CMK (cell line): ENCODE measurements at places on chromosomes 7 and 10.

DNA sequence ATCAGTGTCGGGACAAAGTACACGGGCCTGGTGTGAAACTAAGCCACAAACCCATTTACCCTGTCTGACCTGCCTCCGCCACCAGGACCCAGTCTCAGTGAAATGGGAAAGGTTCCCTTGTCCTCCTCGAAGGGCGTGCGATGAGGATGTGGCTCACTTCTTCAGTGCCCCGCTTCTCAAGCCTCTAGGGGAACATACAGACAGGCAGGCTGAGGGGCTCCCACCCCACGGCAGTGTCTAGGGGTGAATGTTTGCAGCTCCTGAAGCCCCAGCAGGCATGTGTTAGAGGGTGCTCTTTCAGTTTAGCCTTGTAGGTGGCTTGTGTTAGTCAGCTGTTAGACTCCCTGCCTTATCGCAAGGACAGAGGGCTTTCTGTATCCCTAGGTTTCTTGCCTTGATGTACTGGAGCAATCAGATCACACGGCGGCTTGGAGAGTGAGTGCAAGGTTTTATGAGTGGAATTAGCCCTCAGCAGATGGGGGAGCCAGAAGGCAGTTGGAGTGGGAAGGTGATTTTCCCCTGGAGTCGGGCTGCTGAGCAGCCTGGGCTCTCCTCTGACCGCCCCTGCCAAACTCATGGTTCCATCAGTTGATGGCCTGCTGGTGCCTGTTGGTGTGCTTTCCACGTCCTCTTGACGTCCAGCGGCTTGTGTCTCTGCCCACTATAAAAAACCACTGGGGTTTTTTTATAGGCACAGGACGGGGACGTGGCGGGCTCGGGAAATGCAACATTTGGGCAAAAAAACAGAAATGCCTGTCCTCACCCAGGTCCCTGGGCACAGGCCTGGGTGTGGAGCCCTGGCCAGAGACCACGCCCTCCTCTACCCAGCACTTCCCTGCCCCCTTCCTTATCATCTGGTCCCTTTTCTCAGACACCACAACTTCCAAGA, 759 bp downstream of the NUDT1 start:
- DNase-seq = no peak

DNA sequence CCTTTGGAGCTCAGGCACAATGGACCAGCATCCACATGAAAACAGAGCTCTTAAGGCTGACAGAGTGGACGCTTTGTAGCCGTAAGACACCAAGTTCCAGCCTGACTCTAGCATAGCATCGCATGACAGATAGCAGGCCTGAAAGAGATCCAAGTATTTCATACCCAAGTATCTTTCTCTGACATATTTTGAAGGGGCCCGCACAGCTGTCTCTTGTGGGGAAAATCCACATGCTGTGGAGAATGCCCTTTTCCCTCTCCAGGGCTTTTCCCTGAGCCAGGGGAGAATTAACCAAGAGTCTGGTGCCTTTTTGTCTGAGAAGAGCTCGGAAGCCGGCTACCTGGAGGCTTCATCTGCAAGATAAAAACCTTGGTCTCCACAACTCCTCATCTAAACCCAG, 51.0 kb downstream of the CFAP46 start:
- no peak for DNase-seq

GRCh38 chr7:37709631-37710509, 26.3 kb downstream of the GPR141 start:
- no peak for DNase-seq

DNA sequence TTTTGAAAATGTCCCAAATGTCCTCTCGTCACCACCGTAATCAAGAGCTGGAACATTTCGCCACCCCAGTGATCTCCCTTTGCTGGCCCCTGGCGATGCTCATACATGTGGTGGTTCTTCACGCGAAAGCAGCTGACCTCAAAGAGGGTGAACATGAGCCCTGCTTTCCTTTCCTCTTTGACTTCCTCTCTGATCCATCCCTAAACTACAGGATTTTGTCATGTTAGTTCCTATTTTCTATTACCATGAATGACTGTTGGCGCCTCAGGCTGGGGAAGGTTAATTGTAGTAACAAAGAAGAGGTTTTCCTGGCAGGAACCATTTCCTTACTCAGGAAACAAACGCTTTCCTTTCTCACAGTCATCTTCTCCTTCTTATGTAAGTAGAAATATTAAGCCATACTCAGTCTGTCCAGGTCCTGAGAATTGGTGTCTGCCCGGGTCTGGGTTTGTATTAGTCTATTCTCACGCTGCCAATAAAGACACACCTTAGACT, 114.5 kb downstream of the INSYN2A start:
- DNase-seq = no peak

- no peak for DNase-seq
Observed at GRCh38 chr7:114759347-114760062, 162.4 kb upstream of the MDFIC start.

GRCh38 chr7:148524479-148525224, 65.9 kb upstream of the C7orf33 start:
- no peak for DNase-seq

- DNase-seq = no peak
Observed at GRCh38 chr10:117094856-117095255, 43.2 kb downstream of the VAX1 start.

- DNase-seq = no peak
Observed at GRCh38 chr7:46886669-46887374, 695.1 kb downstream of the TNS3 start.

DNA sequence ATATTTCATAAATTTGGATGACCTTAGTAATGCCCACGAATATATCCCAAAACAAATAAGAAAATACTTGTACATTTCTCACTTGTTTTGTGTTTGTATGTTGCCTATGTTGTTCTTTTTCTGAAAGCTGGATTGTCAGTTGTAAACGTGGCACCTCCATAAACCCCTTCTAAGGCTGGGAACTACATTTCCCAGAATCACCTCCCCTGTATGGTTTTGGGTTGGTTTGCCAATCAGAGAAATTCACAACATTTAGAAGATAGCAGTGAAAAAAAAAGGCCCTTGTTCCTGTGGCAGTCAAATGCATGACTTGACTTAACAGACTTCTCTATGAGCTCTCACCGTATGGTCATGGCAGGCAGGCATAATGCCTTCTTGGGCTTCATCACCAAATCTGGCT, 676.3 kb upstream of the STEAP1 start:
- no peak for DNase-seq

DNA sequence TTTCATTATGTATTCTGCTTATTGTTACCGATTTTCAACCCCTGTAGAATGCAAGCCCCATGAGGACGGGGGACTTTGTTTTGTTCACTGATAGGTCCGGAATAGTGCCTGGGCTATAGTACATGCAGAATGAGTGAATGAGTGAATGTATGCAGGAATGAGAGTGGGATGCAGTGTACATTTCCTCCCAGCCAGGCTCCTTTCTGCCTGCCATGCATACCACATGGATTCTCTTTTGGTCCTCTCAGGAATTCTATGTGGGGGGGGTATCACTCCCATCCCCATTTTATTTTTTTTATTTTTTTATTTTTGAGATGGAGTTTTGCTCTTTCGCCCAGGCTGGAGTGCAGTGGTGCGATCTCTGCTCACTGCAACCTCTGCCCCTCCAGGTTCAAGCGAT, 16.7 kb downstream of the TRIM56 start:
- no peak for DNase-seq

- no peak for DNase-seq
Observed at GRCh38 chr7:82204694-82205093, 238.9 kb downstream of the CACNA2D1 start.

GRCh38 chr7:11642276-11642675, 189.7 kb downstream of the THSD7A start:
- DNase-seq = no peak

DNA sequence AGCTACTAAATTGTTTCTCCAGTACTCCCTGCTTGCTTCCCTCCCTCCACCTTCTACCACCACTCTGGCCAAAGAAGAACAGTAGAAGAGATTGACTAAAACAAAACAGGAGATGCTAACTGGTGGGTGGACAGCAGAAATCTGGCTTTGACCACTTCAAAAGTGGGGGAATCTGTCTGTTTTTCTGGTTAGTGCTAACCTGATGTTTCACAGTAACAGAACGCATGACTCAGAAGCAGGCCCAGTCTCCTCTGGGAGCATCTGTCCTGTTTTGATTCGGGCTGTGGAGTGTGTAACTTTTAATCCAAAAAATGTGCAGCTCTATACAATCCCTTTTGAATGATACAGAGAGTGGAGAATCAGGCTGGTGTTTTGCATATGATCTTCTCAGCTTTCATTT, 32.7 kb upstream of the ZNF438 start:
- no peak for DNase-seq

- DNase-seq = no peak
Observed at GRCh38 chr7:155219947-155220769, 77.5 kb upstream of the INSIG1 start.

DNA sequence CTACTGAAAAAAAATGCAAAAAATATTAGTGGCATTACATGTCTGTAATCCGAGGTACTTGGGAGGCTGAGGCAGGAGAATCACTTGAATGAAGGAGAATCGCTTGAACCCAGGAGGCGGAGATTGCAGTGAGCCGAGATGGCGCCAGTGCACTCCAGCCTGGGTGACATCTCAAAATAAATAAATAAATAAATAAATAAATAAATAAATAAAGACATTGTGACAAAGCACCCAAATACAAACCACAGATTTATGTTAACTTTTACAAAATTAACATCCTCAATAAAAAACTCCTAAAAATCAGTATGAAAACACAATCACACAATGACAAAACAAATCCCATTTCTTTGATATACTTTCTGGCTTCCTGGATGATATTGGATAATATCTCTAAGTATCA, 808.3 kb downstream of the REEP3 start:
- no peak for DNase-seq

GRCh38 chr7:26143298-26144048, 8.5 kb upstream of the NFE2L3 start:
- DNase-seq = no peak

GRCh38 chr10:62614389-62615157, 189.9 kb upstream of the ADO start:
- no peak for DNase-seq

DNA sequence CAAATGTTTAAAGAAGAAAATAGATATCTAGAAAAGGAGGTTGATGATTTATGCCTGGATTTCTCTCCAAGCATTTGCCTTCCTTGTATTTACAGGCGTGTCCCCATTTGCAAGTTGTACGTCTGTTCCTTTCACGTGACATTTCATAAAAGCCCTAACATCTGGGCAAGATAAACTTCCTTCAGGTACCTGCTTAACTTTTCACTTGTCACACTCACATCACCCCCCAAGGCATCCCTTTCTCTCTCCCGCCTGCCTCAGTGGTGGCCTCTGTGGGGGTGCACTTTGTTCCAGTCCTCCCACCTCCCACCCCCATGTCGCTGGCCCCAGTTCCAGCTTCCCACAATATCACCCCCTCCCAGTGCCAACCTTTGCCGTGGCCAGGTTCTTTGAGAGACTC, 6.7 kb downstream of the TWIST1 start:
- no peak for DNase-seq

DNA sequence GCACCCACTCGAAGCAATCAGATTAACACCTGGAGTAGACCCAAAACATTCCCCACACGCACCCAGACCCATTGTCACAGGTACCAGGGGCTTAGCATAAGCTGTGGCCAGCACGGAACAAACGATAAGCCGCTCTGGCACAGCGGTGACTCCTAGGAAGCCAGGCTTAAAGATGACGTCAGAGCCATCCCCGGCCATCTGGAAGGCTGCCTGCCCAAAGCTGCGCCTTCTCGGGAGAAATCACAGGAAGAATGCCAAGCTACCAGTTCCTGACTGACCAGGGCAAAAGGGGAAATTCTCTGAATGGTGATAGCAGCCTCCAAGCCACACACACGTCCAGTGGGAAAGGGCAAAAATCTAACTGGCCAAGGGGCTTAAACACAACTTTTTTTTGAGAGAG, 13.0 kb upstream of the WIPI2 start:
- no peak for DNase-seq

DNA sequence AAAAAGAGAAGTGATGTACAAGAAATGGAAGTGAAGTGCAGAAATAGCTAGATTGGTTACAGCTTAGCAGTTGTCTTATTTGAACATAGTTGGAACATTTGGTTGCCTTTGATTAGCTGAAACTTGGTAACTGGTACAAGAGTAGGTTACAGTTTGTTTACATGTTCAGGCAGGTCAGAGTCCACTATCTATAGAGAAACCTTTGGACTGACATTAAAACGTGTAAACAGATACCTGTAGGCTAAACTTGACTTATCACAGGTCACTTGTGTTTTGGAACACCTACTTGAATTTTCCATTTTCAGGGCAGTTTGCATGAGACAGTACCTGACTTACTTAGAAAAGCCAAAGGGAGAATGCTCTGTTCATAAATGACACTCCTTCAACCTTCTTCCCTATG, 28.5 kb upstream of the CYP2C8 start:
- DNase-seq = no peak

DNA sequence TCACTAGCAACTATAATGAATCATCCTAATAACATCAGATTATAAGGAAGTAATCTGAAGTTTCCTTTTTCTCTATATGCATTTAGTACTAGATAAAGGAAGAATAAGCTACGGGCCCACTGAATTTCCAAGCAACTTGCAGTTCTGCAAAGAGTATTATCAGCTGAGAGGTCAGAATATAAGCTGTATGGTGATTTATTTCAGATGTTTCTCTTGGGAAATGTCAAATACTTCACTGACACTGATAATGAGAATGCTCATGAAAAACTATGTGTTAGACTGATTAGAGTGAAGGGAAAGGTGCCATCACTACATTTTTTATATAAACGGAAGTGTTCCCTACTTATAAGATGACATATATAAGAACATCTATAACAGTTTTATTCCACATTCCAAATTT, 251.2 kb upstream of the HGF start:
- DNase-seq = no peak

GRCh38 chr7:119320316-119320715, 952.7 kb upstream of the KCND2 start:
- DNase-seq = no peak

DNA sequence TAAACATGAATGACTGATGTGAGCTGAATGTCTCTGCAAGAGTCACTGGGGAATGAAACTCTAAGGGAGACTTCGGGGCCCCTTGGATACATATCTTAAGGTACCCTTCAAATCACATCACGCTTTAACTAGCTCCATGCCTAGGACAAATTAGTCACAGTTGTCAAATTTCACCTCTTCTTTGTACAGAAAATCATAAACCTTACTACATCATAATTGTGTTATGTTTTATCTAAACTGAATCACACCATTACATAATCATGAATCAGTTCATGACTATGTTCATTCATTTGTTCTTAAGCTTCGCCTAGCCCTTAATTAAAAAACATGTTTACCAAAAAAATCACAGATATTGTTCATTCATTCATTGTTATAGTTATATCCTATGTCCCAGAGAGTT, 2.1 kb upstream of the SLC13A1 start:
- no peak for DNase-seq

GRCh38 chr7:142626420-142627035, 122.7 kb upstream of the PRSS1 start:
- no peak for DNase-seq

GRCh38 chr10:128083191-128083895, 42.9 kb downstream of the MKI67 start:
- no peak for DNase-seq

DNA sequence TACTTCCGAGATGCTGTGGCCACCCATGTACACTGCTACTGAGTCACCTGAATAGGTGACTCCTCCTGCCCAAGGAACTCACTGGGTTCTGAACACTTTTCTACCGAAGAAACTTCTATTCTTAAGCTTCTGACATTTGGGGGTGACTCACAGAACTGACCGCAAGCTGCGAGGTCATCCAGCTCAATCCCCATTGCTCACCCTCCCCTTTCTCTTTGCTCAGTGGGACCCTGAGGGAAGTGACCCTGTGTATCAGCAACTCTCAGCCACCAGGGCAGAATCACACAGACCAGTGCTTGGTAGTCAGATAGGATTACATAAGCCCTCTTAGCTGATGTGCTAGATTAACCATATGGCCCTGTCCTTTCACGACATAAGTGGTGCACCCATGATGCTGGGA, 46.3 kb downstream of the INSYN2A start:
- DNase-seq = no peak
